Central memory CD4-positive, alpha-beta T cell (primary cell): ENCODE measurements at places on chromosomes 12 and 14.

- DNase-seq, result no peak
Measured at GRCh38 chr12:14843425-14843887, at the start of gene ART4. Gene ART4 (minus strand): TSS chr12:14843526. CDS start chr12:14843113, 413 bp downstream.

DNA sequence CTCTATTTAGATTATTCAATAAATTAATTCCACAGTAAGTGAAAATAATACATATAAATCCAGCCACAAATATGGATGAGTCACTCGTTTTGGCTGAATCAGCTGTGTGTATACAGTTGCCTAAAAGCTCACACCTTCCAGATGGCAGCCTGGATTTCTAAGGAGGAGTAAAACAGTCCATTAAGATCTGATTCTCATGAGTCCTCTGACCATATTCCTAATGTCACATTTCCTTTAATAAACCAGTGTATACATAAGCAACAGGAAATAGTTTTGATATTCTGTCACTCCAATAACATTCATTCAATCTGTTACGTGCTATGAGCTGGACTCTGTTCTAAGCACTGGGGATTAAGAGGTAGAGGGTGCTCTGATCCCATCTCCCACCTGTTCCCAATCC is 21.8 kb downstream of the MDM1 start:
- DNase-seq, result no peak

DNA sequence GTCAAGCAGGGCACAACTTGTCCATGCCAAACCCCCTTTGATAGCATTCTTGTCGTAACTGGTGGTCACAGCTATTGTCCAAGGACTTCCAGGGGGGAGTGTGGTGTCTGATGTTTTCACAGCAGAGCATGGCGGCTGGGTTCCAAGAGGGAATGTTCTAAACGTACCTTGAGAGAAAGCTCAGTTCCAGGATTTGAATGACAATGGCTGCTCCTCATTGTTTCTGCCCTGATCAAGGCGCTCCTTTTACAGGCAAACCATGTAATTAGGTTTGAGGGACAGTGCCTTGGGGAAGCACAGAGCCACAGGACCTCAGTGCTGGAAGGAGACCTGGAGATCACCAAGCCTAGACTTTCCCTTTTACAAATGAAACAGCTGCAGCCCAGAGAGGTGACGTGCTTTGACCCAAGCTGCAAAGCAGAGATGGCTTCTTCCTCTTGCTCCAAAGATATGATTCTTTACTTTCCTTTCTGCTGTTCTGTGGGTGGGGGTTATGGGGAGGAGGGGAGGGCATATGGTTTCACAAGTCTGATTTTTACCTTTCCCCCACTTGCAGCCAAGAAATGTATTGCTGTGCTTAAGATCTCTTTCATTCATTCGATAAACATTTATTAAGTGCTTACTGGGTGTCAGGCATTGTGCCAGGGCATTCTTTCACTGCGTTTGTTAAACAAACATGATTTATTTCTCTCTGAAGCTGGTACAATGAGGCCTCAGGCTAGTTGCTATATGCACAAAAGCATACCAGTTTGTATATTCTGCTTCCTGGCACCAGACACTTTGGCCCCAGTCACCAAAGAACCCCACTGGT is 172.8 kb downstream of the KTN1 start:
- no peak for DNase-seq

DNA sequence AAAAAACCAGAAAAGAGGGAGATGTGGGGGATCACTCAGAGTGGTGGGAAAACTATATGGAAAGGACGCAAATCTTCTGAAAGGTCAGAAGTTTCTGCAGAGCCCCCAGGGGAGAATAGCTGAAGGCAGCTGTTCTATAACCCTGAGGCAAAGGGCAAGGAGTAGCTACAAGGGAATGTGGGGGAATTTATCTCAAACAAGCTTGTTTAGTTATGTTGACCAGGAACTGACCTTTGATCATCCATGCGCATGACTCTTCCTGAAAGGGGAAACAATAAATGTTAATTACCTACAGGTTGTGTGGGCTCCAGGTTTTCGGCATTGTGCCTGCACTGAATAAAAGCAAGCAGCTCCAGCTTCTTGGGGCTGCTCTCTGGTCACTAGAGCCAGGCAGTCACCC is 968.5 kb downstream of the AACS start:
- DNase-seq, result no peak

DNA sequence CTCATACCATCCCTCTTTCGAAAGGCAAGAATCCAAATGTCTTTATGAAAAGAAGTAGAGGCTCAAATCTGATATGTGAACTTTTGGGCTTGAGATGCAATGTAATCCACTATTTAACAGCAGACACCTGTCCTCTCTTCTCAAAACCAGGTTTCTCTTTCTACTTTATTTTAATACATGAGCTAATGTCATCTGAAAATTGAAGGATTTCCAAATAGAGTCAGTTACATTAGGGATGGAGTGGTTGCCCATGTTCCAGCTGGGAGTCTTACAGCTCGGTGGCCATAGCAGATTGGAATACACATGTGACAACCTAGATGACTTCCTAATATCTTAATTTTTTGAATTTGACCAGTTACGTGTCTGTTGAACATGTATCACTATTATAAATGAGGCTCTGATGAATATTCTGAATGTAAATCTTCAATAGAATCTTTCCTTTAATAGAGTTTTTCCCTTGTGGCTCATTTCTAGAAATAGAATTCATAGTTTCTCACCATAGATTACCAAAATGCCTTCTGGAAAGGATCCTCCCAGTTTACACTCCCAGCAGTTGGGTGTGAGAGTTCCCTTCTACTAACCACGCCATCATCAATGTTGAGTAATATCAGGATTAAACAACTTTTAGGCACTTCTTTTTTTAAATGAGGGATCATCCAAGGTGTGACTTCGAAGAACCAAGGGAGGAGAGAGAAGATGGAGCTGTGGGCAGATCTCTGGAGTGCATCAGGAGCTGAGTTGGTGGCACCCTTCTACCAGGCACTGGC is 49.2 kb downstream of the GPR135 start:
- DNase-seq, result no peak

- DNase-seq, result no peak
Measured at GRCh38 chr12:80374615-80375014, 69.4 kb upstream of the PTPRQ start.
